ENCODE measurements at places on chromosomes 4 and X.

DNA sequence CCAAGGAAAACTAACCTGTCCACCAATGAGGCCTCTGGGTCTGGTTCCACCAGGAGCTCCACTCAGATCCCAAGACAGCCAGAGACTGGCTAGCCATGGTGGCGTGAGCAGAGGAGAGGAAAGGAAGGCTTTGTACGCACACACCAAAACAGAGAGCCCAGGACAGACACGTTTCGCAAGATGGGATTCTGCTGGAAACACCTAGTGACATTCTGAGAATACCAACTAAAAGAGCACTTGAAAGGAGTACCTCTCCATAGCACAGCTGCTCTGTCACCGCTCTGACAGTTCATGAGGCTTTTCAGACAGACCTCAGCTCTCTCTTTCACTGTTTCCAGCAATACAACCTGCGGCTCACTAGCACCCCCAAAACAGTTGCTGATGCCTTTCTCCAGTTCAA, 105.0 kb downstream of the SH3KBP1 start:
- DNase-seq: no peak

DNA sequence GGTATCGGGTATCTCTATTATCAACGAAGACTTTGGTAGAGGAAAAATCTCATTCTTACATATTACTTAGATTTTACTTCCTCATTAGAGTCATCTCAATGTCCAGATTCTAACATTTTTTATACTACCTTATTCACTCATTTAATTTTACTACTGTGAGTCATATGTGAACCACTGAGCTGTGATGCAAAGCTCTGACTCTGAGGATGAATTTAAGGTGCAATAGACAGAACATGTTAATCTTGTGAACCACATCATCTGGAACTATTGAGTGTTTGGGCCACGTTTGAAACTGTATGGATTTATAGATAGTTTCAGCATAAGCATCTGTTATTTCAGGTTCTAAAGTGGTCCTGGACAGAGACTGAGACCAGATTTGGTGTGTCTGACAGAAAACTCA, 78.4 kb downstream of the PWWP3B start:
- DNase-seq: no peak

DNA sequence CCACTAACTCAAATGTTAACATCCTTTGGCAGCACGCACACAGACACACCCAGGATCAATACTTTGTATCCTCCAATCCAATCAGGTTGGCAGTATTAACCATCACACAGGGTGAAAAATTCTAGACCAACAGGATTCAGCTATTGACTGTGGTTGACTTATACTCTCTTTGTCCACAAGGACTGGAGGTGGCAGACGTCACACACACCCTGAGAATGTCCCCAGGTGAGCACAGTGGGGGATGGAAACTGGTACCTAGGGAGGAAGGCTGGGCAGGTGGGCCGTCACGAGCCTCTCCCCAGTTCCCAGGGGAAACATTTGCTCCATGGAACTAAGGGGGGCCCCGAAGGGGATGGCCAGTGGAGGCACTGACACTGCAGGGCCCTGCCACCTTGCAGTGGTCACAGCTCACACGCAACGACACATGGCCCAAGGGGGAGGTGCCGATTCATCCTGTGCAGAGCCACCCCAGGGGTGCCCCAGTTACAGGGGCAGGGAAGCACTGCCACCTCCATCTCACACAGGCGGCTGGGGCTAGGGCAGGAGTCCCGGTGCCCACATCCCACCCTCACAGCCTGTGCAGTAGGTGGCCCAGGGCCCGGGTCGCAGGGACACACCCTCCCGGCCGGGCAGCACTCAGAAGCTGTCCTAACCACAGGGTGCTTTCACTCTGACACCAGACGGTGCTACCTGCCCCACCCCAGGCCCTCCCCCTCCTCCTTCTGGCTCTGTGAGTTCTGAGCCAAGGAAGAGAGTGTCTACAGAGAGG, 17.4 kb downstream of the ZFYVE28 start:
- DNase-seq: no peak

GRCh38 chr4:100177855-100178254, 12.4 kb downstream of the DDIT4L start:
- DNase-seq: no peak

DNA sequence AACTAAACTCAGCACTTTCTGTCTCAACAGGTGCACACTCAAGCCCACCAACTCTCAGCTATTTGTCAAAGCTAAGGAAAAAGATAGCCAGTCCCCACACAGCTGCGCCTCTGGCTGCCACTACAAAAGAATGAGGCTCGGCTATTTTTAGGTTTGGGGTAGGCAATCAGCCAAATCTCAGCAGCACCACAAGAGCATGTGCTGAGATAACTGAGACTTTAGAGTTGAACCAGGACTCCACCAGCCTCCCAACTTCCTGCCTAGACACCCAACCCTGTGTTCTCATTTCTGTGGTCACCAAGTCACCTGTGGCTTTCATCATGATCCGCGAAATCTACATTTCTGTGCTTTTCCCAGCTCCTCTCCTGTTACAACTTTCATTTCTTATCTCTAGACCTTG, 28.0 kb downstream of the DMD start:
- DNase-seq: peak; percentile 62

DNA sequence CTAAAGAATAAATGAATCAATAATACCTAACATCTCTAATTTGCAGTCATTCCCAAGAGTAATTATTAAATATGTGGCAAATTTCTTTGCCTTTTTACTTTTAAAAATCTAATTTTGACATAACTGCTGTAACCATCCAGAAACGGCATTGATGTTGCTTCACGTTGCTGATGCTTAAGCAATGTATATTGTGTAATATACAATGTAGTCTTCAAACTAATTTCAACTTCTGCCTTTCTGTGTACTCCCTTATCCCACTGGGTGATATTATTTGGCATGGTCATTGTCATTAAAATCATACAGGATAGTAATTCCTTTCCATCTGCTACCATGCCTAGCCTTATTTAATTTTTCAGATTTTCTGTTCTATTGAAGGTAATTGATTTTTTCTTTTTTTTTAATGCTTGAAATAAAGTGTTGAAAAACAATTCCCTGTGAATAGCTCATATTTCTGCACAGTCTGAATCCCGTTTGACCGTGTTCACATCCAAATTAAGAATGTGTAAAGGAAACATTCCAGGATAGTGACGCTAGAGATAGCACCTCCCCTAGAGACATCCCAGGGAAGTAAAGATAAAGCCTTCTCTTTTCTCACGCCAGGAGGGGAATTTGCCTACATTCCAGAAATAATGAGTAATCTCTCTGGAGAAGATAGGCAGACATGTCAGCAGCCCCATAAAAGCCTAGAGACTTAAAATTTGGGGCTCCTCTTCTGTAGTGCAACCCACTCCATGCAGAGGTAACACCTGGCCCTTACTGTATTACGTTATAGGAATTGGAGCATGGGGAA, 8.6 kb downstream of the FAM200B start:
- DNase-seq: no peak

DNA sequence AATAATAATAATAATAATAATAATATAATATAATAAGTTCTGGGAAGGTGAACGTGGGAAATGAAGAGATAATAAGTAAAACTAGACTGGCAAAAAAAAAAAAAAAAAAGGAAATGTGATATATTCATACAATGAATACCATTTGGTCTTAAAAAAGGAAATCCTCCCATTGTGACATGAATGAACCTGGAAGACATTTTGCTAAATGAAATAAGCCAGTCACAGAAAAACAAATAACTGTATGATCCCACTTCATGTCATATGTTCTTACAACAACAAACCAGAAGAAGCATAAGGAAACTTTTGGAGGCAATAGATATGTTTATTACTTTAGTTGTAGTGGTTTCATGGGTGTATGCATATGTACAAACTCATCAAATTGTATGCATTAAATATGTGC, 63.1 kb downstream of the ATP11C start:
- no peak for DNase-seq

- DNase-seq: no peak
Measured at GRCh38 chr4:150242820-150243458, 164.7 kb downstream of the DCLK2 start.

DNA sequence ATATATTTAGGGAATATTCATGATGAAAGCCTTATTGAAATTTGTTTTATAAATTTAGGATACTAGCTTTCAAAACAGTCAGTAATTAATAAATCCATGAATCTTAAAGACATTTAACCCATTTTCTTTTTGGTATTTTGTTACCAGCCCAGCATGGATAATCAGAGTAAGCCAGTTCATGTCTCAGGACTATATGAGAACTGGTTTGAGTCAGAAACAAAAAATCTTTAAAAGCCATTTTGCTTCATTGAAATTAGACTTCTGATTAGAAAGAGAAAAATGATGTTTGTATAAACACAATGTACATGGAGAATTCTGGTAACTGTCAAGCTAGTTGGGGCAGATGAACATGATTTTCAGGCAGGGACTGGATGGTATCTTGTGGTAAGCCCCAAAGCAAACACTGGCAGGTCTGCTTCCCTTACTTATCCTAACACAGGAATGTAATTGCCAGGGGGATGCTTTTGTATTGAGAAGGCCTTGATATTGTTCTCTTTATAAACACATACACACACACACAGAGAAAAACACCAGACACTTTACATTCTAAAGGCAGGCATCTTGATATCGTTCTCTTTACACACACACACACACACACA, 9.4 kb downstream of the ARHGAP10 start:
- DNase-seq: no peak

DNA sequence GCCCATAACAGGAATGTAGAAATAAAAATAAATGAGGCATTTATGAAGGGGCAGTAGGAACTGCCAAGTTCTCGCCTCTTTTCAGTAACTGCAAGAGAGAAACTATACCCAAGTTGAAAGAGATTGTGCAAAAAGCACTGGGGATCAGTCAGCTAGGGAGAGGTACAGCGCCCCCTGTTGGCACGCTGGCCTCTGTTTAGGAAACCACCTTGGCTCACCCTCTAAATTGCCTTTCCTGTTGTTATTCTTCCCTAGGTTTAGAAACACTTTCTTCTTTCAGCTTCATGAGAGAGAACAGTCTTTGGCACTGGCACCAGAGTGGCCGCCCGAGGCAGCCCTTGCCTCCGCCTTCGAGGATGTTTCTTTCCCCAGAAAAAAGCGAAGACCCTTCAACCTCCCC, 348.5 kb downstream of the MID1IP1 start:
- DNase-seq: peak; percentile 40

DNA sequence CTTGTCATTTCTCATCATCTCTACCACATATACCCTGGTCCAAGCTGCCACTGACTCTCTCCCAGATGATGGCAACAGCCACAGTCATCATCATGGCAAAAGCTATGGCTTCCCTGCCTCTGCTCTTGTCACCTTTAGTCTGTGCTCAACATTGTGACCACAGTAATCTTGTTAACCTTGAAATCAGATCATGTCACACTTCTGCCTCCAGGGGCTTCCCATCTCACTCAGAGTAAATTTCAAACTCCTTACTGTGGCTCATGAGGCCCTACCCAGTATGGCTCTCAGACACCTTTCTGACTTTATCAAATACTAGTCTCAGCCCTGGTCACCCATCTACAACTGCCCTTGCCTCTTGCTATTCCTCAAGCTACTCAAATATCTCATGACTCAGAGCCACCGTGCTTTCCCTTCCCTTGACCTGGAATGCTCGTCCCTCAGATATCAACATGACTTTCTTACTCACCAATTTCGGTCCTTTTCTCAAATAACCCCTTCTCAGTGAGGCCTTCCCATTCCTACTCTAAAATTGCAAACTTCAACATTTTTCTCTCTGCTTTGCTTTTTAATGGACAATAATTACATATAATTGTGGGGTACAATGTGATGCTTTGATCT, 41.1 kb upstream of the STIM2 start:
- no peak for DNase-seq

- DNase-seq: no peak
Measured at GRCh38 chr4:123562994-123563750, 166.6 kb downstream of the SPRY1 start.

DNA sequence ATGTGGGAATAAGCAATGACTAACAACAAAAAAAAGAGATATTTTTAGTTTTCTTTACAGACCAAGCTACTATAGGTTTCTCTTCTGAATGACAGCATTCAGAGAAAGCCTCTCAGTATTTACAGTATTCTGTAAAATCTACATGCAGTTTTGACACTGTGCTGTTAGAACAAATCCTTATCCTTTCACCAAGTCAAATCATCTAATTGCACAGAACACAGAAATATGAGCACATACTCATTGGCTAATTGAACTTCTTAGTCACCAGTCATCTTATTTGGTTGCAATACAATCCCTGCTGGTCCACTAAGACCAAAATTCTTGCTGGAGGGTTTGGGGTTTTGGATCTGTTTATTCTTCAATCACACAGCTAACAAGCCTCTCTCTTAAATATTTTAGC, 5.7 kb downstream of the ACOT9 start:
- DNase-seq: no peak

GRCh38 chr4:89434364-89434988, 126.9 kb upstream of the GPRIN3 start:
- DNase-seq: no peak

GRCh38 chr4:573122-573892, 2.8 kb downstream of the TMEM271 start:
- no peak for DNase-seq

DNA sequence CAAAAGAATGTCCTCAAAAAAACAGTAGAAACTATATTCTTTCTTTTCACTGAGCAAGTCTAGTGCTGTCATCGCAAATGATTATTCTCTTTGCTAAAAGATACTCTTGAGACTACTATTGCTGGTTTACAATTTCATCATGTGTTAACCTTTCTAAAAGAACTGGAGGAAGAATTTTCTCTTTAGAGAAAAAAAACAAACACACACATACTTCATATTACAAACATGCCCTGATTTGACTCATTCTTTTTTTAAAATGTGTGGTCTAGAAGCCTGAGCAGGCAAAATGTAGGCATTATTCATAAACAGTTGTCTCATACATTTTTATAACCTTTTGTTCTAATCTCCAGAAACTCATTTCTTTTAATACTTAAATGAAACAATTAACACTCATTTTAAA, 60.6 kb upstream of the FAT4 start:
- DNase-seq: no peak

GRCh38 chr4:91099666-91100065, 972.5 kb downstream of the CCSER1 start:
- DNase-seq: peak; percentile 10

DNA sequence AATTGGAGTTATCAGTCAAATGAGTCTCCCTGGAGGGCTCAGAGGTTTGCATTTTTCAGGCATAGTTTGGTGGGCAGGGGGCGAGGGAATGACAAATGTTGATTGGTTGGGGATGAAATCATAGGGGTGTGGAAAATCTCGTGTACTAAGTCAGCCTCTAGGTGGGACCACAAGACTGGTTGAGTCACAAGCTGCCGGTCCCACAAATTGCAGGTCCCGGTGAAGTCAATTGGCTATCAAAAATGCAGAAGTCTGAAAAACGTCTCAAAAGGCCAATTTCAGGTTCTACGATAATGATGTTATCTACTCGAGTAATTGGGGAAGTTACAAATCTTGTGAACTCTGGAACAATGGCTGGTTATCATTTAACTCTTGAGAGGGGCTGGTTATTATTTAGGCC, 98.8 kb upstream of the DHX15 start:
- DNase-seq: no peak

- DNase-seq: no peak
Measured at GRCh38 chr4:68182382-68182820, 52.7 kb upstream of the TMPRSS11F start.

DNA sequence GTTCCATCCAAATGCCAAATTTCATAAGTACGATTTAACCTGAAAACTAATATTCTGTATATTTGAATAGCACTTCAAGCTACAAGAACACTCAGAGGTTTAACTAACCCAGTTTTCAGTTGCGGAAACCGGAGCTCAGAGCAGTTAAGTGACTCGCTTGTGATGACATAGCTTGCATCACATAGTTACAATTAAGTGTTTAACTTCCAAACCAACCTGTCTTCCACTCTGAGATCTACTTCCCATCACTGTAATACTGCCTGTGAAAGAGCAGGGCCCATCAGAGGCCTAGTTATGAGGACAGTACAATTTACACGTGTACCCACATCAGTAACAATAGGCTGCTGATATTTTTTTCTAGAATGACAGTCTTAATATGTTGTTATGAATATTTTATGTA, 120.3 kb downstream of the MAD2L1 start:
- no peak for DNase-seq
